ENCODE measurements at places on chromosomes 6 and 20. TPM values are rescaled to one million over a fixed set of nuclear protein-coding genes. Genes with fewer than 3 reads are reported as not detected.
A peak's percentile ranks its signal among the peaks of the same experiment; 100 is the strongest.

DNA sequence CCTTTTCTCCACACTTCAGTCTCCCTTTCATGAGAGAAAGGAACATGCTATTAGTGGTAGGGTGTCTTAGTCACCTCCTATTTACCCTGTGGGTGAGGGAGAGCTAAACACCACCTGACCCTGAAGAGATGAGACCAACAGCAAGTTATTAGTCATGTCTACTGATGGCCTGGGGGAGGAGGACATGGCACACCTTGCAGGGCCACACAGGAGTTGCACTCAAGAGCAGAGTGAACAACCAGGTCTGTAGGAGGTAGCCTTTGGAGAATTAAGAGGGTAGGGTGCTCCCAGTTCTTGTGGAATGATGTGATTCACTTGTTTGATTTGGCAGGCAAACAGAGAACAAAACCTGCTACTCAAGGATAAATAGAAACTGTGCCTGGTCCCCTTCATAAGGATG is 82.7 kb upstream of the FABP7 start:
- DNase-seq = peak; percentile 59

DNA sequence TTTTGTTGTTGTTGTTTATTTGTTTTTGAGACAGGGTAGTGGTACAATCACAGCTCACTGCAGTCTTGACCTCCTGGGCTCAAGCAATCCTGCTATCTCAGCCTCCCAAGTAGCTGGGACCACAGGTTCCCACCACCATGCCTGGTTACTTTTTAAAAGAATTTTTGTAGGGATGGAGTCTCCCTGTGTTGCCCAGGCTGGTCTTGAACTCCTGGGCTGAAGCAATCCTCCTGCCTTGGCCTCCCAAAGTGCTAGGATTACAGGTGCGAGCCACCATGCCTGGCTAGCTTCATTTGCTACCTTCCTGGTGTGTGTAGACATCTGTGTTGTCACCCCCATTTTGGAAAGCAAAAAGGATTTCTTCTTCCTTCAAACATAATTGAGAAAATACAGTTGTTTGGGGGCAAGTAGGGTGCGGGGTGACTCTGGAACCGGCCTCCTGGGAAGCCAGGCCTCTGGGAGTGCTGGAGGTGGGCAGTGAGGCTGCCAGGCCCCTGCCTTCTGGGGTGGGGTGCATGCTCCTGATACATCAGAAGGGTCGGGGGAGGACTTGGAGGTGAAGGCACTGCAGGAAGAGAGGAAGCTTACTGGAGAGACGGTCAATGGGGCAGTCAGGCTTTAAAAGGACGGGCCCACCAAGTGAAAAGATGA is 28.4 kb downstream of the SYNJ2 start:
- no peak for DNase-seq

DNA sequence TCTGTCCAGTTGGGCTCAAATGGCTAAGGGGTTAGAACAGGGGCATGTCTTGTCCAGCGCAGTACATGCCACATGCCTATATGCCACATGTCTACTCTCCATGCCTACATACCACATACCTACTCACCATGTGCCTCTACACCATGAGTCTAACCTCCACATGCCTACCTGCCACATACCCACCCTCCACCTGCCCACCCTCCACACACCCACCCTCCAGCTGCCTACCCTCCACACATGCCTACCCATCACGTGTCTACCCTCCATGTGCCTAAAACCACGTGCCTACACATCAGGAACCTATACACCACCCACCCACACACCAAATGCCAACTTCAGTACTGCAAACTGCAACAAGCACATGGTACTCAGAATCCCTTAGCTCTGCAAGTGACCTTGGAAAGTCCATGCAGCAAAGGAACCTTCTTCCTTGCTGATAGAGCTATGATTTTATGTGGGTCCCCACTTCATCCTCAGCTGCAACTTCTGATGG is 113.0 kb upstream of the CST7 start:
- no peak for DNase-seq

GRCh38 chr6:6545616-6546317 is 42.8 kb upstream of the LY86 start:
- no peak for DNase-seq

DNA sequence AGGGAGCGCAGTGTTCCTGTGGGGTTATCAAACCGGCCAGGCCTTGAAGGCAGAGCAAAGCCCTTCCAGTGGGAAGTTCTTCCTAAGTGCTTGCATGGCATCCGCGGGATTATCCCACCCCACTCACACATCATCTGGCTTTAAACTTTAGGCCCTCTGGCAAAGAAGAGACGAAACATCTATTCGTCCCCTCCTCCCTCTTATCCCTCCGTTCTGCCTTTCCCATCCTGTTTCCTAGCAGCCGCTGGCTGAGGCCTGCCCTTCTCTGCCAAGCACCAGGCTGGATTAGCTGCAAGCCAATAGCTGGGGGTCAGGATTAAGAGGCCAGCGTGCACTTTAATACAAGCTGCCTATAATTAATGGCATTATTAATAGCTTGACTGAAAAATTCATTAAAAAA is 621.0 kb downstream of the PKHD1 start:
- DNase-seq = no peak

DNA sequence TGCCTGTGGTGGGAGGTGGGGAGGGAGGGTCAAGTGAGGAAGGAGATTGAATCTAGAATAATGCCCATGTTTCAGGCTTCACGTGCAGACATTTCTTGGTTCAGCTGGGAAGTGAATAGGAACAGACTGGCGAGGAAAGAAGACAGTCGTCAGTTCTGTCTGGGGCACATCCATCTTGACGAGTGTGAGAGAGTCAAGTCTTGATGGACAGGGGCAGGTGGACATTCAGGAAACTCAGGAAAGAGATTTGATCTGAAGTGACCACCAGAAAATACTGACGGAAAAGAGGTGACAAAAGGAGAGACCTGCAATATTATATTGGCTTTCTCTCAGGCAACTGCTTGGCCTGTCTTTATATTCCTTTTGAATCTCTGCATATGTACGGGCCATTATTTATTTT is 68.6 kb downstream of the ESR1 start:
- DNase-seq = no peak

GRCh38 chr6:54778731-54779130 is 67.8 kb upstream of the FAM83B start:
- no peak for DNase-seq

DNA sequence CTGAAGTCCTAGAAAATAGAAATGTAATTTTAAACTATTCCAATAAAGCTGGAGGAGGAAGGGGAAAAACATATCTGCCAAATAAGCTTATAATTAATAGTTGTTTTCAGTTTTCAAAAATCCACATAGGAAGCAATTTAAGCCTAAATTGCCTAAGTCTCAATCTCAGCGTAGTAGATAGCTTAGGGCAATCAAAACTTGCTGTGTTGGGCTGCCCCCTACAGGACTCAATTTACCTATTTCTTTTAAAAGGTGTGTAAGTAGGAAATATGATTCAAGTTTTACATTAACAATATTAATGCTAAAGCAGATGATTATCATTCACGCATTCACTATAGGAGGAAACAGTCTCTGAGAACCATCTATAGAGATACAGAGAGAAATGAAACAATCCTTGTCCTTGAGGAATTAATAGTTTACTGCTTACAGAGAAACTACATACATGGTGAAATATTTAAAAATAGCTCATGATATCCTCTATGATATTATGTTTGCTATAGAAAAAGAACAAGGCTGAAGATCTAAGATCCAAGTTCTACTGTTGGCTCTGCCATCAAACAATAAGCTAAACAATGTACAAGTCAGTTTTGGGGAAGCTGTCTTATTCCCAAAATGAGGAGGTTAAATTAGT is 102.1 kb downstream of the ATG5 start:
- peak; percentile 6 for DNase-seq

Gene BHLHE23
- not detected for total RNA-seq

Gene PPARD
- 10.8 TPM for total RNA-seq

Gene OPRM1
- not detected for total RNA-seq

Measured in epithelial cell of proximal tubule (primary cell).